Memory B cell (primary cell): ENCODE measurements at places on chromosomes 1 and 21.
A peak's percentile ranks its signal among the peaks of the same experiment; 100 is the strongest.

- DNase-seq, result peak; percentile 19
Measured at GRCh38 chr1:65265651-65266351, 43.5 kb upstream of the DNAJC6 start.

GRCh38 chr1:245304698-245305097 is 149.9 kb downstream of the KIF26B start:
- DNase-seq, result no peak

DNA sequence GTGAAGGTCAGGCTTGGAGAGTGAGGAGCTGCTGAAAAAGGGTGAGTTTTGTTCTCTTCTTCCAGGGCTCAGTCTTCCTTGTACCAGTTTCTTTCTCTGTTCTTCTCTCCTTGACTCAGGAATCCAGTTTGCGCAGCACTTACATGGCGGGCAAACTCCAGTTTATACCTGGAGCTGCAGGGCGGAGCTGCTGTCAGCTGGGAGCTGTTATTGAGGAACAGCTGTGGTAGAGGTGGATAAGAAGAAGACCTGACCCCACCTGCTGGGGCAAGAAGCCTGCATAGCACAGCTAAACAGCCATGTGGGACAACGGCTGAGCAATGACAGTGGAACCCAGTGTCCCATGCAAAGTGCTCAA is 46.2 kb downstream of the GALNT2 start:
- no peak for DNase-seq

DNA sequence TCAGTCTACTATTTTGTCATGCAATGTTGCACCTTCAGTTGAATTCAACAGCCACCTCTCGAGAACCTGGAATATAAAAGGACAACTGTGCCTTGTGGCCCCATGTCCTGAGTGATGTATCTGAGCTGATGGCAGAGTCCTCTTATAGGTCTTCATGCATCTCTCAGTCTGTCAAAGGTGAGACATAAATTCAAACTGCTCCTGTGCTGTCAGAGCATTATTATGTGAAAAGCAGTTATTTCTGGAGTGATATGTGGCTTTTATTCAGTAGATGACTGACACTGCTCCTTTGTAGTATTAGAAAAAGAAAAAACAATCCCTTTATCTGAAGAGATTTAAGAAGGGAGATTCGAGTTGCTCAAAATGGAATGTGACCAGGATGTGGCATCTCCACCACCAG is 8.4 kb downstream of the S100A10 start:
- DNase-seq, result no peak

GRCh38 chr1:67431869-67432578 is 1.8 kb upstream of the SERBP1 start:
- no peak for DNase-seq

- DNase-seq, result no peak
Measured at GRCh38 chr21:27026501-27026900, 59.6 kb upstream of the ADAMTS5 start.

DNA sequence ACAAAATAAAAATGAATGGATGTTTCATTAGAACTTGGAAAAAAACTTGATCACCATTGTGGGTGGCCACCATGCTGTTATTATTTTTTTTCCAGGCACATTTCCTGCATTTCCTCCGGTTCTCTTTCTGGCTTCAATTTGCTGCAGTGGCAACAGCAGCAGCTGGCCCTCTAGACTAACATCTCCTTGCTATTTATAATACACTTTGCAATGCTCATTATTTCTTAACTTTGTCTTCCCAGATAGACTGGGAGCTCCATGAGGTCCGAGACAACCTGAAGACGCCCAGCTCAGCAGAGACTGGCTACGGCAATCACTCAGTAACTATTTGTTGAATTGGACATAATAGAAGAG is 53.4 kb upstream of the ATP5PO start:
- DNase-seq, result no peak

- DNase-seq, result peak; percentile 31
Measured at GRCh38 chr1:158506369-158506987, 34.5 kb downstream of the OR10R2 start.

DNA sequence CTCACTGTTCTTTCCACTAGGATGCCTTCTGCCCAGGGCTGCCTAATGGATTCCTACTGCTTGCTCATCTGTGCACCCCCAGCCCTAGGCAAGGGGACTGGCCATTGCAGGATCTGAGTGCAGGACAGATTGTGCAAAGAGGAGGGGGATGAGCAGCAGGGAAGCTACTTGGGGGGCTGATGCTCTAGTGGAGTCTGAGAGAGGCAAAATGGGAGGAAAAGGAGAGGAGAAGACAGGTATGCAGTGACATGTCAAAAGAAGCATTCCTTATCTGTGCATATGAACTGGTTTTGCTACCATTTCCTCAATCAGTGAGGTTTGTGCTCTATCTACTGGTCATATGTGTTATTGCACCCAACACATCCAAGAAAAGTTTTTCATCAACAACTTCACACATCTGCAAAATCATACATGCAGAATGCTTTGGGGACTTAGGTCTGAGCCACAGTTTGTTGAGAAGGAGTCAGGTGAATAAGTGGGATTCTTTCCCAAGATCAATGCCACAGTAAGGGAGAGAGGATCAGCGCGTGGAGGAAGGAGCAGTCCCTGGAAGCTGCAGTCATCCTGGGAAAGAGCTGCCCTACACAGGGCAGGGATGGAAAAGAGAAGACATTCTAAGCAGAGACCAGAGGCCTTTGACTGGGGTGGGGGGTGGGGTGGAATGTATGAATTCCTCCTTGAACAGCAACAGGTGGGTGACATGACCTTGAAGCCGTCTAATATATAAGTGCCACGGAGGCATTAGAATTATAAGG is 14.4 kb downstream of the SLC5A9 start:
- DNase-seq, result no peak

DNA sequence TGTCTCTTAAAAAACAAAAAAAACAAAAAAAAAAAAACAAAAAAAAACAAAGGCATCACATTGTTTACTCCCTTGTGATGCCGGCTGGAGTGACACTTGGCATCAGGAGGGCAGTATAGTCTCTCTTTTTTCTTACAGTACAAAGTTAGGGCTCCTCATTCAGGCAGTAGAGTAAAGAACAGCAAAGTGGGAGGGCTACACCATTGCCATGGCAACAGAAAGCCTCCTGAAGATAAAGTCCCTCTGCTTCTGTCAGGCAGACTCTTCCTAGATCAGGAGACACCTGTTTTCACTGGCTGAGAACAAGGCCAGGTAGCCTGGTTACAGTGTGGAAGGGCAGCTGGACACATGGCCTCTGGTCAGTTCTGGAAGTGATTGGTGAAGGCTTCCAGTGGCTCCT is 41.3 kb upstream of the RAB3GAP2 start:
- DNase-seq, result no peak
